Airway epithelial cell (primary cell): ENCODE measurements at places on chromosomes 2 and 18. TPM values are rescaled to one million over a fixed set of nuclear protein-coding genes. Genes with fewer than 3 reads are reported as not detected.

The ALLC gene
- total RNA-seq, result not detected in 2 replicates

The DNAJC27 gene
- 1.3 and 2.3 TPM in 2 replicates for total RNA-seq

The C2orf80 gene
- total RNA-seq, result not detected in 2 replicates

The PTPN18 gene
- 10.8 and 14.1 TPM in 2 replicates for total RNA-seq

The NRP2 gene
- total RNA-seq, result 20.4 and 21.5 TPM in 2 replicates

The TM4SF20 gene
- not detected in 2 replicates for total RNA-seq

The ALPP gene
- total RNA-seq, result not detected in 2 replicates

The CYTIP gene
- total RNA-seq, result not detected in 2 replicates

The FSIP2 gene
- 0.56 and 0.85 TPM in 2 replicates for total RNA-seq

The FIGN gene
- 1.2 and 1.3 TPM in 2 replicates for total RNA-seq

The EGR4 gene
- not detected in 2 replicates for total RNA-seq

The GKN2 gene
- not detected in 2 replicates for total RNA-seq

The FMNL2 gene
- total RNA-seq, result 15.7 and 22.9 TPM in 2 replicates

The CAPN14 gene
- total RNA-seq, result 2.9 and 4.0 TPM in 2 replicates

The FKBP7 gene
- total RNA-seq, result 6.0 and 6.9 TPM in 2 replicates

The HNMT gene
- total RNA-seq, result 8.4 and 9.0 TPM in 2 replicates

The AKAIN1 gene
- total RNA-seq, result not detected in 2 replicates

The FLACC1 gene
- total RNA-seq, result not detected in 2 replicates

The SNED1 gene
- total RNA-seq, result 0.05 and 0.14 TPM in 2 replicates
